ENCODE measurements at places on chromosomes 13 and 19.

GRCh38 chr19:42114412-42114811 is 17.8 kb downstream of the POU2F2 start:
- no peak for DNase-seq

- no peak for DNase-seq
Observed at GRCh38 chr13:85618521-85618920, 180.7 kb downstream of the SLITRK6 start.

DNA sequence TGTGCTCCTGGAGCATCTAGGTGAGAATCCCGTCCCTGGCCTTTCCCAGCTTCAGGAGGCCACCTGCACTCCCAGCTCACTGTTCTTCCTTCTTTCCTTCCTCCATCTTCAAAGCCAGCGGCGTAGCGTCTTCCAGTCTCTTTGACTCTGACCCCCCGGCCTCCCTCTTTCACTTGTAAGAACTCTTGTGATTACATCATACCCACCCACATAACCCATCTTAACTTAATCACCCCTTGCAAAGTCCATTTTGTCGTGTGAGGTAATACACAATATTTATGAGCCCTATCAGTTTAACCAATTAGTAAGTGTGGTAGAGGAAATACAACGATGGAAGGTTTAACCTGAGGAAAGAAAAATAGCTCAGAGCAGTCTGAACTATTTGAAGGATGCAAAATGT is 4.6 kb upstream of the CDC16 start:
- DNase-seq = no peak

DNA sequence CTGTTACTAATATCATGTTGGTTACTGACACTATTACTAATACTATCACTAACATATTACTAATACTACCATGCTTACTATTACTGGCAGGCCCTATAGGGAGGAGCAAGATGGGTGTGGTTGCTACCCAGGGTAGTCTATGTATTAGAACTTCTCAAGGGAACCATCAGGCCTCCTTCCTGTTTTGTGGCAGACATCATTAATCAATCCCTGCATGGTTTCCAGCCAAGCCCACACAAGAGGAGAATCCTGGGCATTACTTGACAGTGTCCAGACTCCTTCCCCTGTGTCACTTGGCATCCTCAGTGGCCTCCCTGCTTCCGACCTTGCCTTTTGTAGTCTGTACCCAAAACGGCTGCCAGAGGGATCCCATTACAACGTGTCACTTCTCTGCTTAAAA is 8.9 kb downstream of the HAS1 start:
- no peak for DNase-seq

- no peak for DNase-seq
Observed at GRCh38 chr19:19775891-19776205, 42.9 kb upstream of the ZNF14 start.

DNA sequence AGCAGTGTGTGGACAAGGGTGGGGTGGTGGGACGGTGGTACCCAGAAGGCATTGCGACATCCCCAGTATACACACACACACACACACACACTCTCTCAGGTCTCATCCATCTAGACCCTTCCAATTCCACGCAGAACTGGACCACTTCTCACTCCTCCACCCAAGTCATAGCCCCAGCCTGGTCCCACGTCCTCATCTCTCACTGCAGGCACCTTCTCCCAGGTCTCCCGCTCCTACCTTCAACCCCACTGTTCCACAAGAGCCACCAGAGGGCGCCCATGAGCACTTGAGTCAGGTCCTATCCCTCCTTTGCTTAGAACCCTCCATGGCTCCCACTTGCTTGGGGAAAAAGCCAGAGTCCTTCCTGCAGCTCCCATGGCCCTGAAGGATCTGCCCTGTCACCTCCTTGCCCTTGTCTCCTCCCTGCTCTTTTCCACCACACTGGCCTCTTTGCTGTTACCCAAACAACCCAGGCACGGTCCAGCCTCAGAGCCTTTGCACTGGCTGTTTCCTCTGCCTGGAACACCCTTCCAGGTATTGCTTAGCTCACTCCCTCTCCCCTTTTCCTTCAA is 62.6 kb downstream of the IER2 start:
- DNase-seq = peak; percentile 75

- DNase-seq = peak; percentile 66
Observed at GRCh38 chr19:1848399-1849131, at the start of gene REXO1. REXO1 (minus strand) TSS chr19:1848483; CDS start chr19:1848358, 125 bp downstream.

- no peak for DNase-seq
Observed at GRCh38 chr13:49580980-49581680, 4.2 kb downstream of the RCBTB1 start.

- DNase-seq = no peak
Observed at GRCh38 chr19:13013649-13014048, 18.4 kb downstream of the NFIX start.

- no peak for DNase-seq
Observed at GRCh38 chr19:591099-591958, 1.6 kb downstream of the HCN2 start.

DNA sequence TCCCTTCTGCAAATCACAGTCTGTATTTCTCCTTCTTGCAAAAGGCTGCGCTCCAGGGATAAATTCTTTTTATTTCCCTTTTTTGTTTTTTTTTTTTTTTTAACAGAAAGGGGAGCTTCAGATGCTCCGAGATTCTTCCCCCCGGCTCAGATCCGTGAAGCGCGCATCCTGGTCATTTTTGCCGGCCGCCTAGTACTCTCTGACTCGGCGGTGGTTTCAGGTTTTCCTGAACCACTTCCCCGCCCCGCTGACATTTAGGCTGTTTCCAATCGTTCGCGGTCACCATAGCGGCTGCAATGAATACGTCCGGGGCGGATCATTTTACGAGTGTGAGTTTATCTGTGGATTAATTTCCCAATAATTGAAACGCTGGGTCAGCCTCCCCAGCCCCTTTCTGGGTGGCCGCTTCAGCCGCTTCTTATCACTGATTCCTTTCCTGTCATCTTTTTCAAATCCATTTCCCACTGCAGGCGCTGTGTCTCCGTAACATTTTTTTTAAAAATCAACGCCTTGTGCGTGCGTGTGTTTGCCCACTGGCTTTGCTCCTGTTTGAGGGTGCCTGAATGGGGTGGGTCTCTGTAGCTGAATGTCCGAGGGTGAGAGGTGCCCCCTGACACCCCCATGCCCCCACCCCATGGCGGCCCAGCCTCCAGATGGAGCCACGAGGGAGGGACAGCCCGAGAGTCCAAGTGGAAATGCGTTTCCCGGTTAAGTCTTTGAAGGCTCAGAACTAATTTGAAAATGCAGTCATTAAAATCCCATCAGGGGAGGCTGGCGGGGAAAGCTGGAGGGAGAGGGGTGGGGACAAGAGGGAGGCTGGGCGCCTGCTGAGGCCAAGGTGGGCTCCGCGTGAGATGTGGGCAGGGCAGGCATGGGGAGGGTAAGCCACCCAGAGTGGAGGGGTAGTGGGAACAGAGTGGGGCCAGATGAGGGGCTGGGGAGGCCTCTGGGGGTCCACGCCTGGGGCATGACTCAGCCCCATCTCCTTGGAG is 10.6 kb downstream of the ONECUT3 start:
- DNase-seq = no peak

DNA sequence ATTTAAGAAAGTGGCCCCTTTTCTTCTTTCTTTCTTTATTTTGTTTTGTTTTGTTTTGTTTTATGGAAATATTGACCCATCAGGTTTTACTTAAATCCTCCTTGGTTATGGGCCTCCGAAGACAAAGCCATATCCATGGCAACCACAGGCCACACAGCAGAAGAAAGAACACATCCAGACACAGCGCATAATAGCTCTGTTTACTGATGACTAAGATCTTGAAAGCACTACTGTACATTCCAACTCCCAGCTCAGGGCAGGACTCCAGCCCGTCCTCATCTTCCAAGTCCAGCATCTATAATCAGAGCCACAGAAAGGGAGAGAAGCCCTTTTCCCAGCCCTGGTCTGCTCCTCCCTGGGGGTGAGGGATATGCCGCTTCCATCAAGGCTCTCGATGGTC is 84.3 kb downstream of the NUFIP1 start:
- no peak for DNase-seq

- peak; percentile 13 for DNase-seq
Observed at GRCh38 chr13:98349731-98350305, 172.7 kb upstream of the RNF113B start.

GRCh38 chr19:37114001-37114400 is 35.8 kb downstream of the ZNF420 start:
- DNase-seq = no peak

- DNase-seq = no peak
Observed at GRCh38 chr13:60627071-60627686, 230.2 kb downstream of the TDRD3 start.

DNA sequence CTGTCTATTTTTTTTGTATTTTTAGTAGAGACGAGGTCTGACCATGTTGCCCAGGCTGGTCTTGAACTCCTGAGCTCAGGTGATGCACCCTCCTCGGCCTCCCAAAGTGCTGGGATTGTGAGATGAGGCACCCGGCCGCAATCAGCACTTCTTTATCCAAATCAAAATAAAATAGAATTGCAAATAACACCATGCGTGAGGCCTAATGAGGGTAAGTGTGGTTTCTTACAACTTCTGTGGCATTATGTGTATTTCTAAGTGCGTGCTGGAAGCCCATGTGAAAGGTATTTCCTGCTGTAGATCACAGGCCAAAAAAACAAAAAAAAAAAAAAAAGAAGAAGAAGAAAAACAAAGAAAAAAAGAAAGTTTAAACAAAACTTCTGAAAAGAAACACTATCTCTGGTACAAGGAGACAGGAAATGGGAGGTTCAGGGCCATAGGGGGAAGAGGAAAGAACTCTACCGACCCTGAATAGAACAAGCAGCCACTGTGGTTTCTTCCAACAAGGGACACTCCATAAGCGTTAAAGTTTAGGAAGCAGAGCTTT is 3.0 kb upstream of the GRAMD1A start:
- no peak for DNase-seq

DNA sequence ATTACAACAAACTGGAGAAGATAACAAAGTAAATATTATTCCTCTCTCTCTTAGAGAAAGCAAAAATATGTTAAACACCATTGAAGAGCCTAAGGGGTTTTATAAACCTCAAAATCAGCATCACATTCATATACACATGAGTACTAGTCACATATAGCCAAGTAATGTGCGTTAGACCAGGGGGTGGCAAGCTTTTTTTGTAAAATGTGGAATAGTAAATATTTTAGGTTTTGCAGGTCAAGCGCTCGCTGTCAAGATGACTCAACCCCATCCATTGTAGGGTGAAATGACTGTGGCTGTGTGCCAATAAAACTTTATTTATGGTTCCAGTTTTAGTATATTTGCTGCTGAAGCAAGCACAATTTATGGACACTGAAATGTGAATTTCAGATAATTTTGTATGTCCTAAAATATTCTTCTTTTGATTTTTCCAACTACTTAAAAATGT is 21.7 kb downstream of the RFX2 start:
- no peak for DNase-seq

GRCh38 chr13:98377635-98378378 is 199.1 kb downstream of the STK24 start:
- DNase-seq = no peak

- DNase-seq = no peak
Observed at GRCh38 chr19:1861599-1862031, 1.8 kb downstream of the KLF16 start.

GRCh38 chr19:20171285-20171684 is 4.3 kb downstream of the ZNF486 start:
- no peak for DNase-seq

- DNase-seq = peak; percentile 94
Observed at GRCh38 chr19:1113030-1113985, 9.5 kb downstream of the GPX4 start.

GRCh38 chr13:99429670-99430069 is 71.6 kb upstream of the TM9SF2 start:
- DNase-seq = no peak

GRCh38 chr13:100584896-100585295 is 3.7 kb downstream of the GGACT start:
- no peak for DNase-seq

DNA sequence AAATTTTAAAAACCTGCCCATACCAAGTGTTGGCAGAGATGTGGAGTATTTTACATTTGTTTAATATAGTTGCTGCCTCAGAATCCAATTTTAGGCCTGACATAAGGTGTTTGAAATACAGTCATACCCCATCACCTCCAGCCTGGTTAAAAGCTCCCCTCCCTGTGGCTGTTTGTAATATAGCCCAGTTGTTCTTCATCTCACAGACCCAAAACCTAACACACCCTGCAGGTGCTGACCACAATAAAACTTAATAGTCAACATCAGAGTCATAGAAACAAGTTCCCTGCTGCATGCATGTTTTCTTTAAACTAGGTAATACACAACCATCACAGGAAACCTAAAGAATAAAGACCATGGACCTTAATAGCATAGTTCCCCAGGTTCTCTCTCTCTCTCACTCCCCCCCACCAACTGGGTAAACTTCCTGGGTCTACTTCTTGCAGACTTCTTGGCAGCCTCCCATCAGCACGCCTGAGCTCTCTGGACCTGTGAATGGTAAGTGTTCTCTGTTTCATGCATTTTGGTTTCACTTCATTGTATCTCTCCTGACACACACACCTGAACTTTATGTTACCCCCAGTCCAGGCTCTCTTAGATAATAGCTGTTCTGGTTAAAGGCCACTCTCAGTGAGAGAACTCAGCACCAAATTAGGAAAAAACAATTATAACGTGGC is 1369.9 kb downstream of the EFNB2 start:
- DNase-seq = no peak

GRCh38 chr19:7246601-7247000 is 47.6 kb downstream of the INSR start:
- no peak for DNase-seq

- DNase-seq = peak; percentile 37
Observed at GRCh38 chr19:46210669-46211068, 18.9 kb upstream of the IGFL1 start.

- DNase-seq = no peak
Observed at GRCh38 chr13:26710166-26710565, 50.4 kb downstream of the GPR12 start.

DNA sequence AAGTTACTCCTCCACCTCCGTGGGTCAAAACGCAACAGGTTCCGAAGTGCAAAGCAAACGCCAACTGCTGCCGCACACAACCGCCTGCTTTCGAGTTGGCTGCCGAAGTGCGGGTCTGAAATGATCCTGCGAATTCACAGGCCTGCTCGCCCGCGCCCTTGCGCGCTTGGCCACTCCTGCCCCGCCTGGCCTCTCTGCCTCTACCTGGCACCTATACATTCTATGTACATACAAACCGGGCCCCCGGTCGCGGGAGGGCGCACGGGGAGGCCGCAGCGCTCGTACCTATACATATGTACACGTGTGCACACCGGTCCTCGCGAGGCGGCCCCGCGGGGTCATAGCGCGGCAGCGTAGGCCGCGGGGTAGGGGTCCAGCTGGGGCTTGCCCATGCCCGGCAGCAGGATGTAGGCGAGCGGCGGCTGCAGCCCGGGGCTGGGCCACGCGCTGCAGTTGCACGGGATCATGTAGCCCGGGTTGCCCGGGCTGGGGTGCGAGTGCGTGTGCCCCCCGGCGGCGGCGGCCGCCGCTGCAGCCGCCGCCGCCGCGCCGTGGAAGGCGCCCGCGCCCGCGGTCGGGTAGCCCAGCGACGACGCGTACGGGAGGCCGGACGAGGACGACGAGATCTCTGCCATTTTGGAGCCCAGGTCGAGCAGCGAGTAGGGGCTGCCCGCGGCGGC is 1.3 kb downstream of the SOX21 start:
- no peak for DNase-seq

DNA sequence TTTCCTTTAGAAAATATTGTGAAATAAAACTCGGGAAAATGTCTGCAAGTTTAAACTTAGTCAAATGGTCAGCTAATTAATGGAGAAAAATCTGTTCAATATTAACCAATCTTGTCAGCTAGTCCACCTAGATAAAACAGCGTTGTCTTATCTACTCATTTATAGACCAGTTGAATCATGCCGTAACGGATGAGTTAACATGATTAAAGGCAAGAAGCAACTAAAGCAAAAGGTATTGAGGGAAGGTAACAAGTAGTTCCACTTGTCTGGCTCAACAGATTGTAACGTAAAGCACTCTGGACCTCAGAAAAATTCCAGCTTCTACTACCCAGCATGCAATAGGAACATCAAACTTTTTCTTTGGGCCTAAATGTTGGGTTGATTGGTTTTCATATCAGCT is 958.2 kb downstream of the DIAPH3 start:
- DNase-seq = no peak

Measured in T47D (cell line).